ENCODE measurements at places on chromosomes 2 and 18. TPM values are rescaled to one million over a fixed set of nuclear protein-coding genes. Genes with fewer than 3 reads are reported as not detected.
A peak's percentile ranks its signal among the peaks of the same experiment; 100 is the strongest.

The RPL31 gene
- 2,788 TPM for total RNA-seq

The FAM124B gene
- not detected for total RNA-seq

The RSAD2 gene
- 5.2 TPM for total RNA-seq

The G6PC2 gene
- total RNA-seq = not detected

GRCh38 chr2:45418532-45418931 is 192.5 kb downstream of the SRBD1 start:
- no peak for DNase-seq

DNA sequence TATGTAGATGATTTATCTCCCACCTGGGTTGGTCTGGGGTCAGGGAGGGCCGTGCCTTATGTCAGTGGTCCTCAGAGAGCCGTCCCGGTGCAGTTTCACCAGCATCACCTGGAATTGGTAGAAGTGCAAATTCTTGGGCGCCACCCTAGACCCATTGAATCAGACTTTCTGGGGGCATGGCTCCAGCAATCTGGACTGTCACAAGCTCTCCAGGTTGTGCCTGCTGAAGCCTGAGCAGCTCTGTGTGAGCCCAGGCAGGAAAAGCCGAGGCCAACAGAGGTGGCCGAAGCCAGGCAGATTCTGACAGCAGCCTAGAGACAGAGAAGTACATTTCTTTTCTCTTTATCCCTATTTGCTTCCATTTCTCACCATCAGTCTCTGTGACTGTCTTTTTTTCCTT is 98.4 kb upstream of the SEC11C start:
- no peak for DNase-seq

DNA sequence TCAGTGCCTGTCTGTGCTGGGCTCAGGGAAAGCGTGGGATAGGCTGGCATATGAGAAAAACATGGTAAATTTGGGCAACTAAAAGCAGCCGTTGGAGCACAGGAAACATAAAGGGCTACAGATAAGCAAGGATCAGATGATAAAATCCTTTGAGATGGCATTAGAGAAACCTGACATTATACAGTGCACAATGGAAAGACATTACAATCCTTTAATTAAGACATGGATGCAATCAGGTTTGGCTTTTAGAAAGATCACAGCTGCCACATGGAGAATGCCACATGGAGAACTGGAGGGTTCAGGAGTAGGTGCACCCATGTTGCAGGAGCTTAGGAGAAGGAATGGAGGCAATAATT is 117.3 kb downstream of the CDC42EP3 start:
- DNase-seq = no peak

GRCh38 chr2:155412598-155412997 is 714.1 kb downstream of the KCNJ3 start:
- no peak for DNase-seq

DNA sequence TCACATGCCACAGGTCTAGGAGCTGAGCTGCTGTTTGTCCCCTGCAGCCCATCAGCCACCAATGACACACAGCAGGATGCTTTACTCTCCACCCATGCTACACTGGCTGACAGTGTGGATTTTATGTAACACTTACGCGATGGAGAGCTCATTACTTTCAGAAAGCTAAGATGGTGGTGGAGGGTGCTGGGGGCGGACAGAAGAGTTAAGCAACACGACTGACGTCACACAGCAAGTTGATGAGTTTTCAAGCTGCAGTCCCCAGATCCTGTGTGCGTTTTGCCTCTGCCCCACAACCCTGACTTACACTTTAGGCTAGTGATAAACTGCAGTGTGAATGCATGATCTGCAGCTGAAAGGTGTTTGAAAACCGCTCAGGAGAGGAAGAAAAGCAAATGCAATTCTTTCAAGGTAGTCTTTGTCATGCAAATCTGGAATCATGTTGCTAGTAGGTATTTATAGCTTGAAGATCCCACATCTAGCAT is 42.4 kb downstream of the MRPS5 start:
- DNase-seq = no peak

DNA sequence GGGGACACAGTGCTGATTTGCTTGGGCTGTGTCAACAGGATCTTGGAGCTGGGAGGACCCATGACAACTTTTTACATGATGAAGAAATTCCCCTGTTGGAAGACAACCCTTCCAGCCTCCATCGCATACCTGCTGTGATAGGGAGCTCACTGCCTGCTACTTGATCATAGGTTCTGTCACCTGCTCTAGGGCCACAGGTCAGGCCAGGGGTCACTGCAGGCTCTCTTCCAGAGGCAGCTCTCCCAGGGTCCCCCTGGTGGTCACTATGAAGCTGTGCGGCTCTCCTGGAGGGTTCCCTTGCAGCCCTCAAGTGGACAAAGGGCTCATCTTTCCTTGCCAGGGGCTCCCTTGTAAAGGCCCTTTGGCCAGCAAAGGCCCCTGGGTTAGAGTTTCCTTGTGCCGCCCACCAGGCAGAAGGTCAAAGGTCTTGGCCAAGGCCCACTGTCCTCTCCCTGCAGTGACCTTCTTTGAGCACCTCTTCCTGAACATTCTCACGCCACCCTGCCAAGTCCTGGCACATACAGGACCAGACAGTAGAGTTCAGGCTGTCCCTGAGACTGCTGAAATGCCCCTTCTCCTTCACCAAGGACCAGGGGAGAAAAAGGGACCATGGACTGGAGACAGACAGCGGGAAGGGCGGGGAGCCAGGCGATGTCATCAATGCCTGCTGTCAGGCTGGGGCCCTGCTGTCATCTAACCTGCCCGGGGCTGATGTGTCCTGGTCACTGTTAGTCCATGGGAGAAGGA is 345.1 kb downstream of the DYSF start:
- DNase-seq = no peak

DNA sequence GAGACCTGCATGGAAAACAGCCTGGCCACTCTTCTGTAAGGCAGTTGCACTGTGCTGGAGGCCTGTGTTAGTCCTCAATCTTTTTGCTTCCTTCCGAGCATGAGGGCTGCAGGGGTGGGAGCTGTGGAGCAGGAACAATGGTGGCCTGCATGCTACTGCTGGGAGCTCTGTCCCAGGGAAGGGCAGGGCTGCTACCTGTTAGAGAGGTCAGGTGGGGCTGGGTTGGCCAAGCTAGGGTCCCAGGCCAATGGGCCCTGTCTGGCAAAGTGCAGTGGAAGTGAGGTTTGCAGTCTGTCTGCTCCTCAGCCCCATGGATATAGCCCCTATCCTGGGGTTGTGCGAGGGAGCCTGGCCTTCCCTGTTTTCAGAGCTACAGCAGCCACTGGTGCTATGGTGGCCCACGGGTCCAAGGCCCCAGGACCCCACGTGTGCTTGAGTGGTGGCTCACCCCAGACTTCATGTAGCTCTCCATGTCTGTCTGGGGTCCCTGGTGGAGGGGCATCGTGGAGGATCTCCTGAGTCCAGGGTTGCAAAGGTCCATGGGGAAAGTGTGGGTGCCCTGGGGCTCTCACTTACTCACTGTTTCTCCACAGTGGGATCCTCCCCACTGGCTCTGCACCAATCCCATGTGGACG is 1212.6 kb upstream of the NXPH2 start:
- DNase-seq = no peak

- no peak for DNase-seq
Observed at GRCh38 chr2:232770207-232770606, 6.2 kb downstream of the KCNJ13 start.

DNA sequence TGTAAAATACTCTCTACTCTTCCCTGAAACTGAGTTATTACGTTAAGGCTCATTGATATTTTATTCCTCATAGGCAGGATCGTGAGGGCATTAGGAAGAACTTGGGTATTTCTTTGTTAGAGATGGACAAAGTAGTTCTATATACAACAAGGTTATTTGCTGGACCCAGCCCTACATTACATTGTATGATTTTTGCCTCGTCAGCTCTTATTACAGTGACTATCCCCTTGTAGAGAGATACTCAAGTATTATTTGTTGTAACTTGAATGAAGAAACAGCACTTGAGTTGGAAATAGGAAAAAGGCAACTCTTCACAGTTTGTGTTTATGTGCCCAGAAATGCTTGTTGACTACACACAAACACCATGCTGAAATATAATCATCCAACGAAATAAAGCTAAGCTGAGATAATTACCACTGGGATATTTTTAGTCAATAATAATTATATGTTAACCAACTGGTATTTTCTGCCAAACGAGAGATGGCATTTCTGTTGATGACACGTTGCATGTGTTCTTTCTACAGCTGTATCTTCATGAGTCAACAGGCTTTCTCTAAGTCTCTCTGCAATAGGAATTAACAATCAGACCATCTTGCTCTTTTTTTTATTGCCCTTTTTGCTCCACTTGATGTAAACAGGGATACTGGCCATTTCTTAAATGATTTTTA is 947.6 kb downstream of the DPP10 start:
- no peak for DNase-seq

DNA sequence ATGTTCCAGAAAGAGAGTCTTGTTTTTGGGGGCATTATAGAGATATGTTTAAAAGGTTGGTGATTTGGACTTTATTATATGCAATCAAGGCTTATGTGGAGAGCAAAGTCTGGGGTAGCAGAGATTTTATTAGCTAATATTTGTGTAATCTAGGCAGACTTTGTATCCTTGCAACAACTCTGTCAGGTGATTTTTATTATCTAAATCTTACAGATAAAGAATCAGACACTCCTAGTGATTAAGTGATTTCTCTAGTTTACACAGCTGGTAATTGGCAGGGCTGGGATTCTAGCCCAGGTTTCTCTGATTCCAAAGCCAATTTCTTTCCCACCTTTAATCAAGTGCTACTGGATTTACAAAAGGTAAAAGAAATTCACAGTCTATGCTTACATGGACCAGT is 33.3 kb upstream of the NCK2 start:
- DNase-seq = no peak

- no peak for DNase-seq
Observed at GRCh38 chr2:1070601-1071000, 120.0 kb downstream of the SNTG2 start.

GRCh38 chr18:58316396-58317342 is 272.6 kb downstream of the NEDD4L start:
- DNase-seq = peak; percentile 22

- no peak for DNase-seq
Observed at GRCh38 chr2:219446101-219446504, 11.5 kb downstream of the SPEG start.

DNA sequence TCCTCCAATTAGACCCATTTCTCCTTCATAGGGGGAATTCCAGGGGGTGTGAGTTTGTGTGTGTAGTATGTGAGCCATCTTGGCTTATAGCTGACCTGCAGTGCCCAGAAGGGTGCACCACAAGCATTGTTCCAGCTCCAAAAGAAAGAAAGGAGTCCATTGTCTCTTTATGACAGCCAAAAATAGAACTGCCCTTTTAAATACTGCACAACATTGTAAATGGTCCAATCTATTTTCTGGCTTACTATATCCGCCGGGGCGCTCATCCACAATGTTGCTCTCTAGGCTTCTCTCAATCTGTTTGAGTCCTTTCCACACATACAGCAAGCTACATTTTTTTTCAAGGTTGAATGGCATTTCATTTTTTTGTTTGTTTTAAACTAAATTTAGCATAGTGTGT is 517.5 kb downstream of the STK39 start:
- DNase-seq = no peak

- no peak for DNase-seq
Observed at GRCh38 chr2:40257340-40258134, 194.4 kb downstream of the SLC8A1 start.

DNA sequence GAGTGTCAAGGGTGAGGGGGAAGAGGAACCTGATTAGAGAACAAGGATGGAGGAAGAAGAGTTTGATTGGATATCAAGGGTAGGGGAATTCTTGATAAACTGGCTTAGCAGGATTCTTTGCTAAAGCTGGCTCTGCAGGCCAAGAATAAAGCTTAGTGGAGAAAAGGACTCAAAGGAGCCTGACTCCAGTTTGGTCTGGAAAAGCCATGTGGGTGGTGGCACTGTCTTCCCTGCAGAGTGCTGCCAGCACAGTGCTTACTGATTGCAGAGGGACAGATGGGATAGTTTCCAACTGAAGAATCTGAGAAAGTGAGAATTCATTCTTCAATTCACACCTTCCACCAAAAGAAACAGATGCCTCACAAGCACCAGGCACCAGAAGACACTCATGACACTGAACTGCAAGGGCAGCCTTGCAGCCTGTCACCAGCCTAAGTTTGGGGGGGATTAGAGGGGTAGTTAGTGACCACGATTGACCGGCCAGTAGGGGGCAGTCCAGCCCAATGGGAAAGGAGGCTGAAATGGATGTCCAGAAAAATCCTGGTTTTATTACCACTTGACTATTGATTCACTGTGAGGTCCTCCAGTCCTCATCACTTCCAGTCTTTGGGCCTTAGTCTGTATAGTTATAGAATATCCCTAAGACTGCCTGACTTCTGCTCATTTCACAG is 334.5 kb downstream of the SMAD2 start:
- no peak for DNase-seq

GRCh38 chr2:239668651-239669050 is 267.8 kb upstream of the HDAC4 start:
- no peak for DNase-seq

DNA sequence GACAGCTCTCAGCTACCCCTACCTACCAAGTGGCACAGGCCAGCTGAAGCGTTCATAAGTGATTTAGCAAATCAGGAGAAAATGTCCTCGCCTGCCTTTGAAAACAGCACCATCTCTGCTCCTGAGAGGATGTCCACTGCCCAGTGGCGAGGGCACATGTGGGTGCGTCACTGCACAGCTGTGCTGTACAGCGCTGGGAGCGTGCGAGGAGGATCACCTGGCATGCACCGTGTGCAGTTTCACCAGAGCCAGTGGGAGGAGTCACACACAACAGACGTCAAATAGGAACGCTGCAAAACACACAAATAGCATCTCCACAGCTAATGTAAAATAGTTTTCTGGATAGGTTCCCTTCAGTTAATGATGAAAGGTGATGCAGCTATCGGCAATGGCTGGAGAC is 154.1 kb downstream of the HDAC4 start:
- no peak for DNase-seq

DNA sequence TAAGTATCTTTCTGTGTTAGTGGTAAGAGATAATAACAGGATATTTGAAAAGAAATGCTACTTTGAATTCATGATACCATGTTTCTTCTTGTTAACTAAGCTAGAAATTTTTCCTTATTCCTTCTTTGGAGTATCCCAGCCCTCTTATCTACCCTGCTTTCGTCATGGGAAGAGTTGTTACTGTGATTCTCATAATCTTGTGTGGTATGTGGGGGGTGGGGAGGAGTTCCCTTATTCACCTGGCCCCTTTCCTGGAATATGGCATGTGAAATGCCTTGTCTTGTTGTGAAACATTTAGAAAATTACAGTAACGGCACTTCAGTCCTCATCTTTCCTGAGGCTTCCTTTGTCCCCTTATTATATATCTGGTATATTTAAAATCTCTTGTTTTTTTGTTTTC is 129.9 kb downstream of the NCOA1 start:
- DNase-seq = no peak

- DNase-seq = no peak
Observed at GRCh38 chr2:61272421-61273070, 110.6 kb downstream of the C2orf74 start.

DNA sequence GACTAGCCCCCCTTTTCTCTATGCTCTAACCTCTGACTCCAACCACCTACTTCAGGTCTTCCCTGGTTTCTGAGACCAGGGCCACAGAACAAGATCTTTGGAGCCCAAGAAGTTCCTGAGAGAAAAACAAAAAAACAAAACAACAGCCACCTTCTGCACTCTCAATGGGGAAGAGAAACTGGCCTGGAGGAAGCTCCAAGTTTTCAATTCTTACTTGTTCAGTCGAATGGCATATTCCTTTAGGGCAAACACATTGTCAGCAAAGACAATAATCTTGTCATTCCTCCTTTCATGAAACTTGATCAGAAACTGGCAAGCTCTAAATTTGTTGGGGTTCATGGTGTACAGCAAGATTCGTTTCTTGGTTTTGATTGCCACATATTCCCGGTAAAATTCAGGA is 15.0 kb downstream of the ERCC3 start:
- no peak for DNase-seq

Measured in naive thymus-derived CD8-positive, alpha-beta T cell (primary cell).